ENCODE measurements at places on chromosomes 1 and 21.

DNA sequence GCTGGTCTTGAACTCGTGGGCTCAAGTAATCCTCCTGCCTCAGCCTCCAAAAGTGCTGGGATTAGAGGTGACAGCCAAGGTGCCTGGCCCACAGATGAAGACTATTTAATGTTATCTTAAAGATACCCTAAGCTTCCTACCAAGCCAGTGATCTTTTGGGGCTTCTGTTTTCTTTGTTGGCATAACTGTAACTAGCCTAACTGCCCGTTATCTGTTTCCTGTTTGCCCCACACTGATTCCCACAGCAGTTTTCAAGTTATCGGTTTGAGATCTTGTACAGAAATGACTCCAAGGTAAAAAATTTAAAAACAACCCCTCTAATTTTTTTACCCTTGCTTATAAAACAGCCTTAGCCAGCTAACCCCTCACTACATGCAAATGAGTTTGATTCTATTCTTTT lies 12.4 kb downstream of the SELL start:
- DNase-seq: no peak

GRCh38 chr1:221998781-221999180 lies 256.9 kb upstream of the DUSP10 start:
- DNase-seq: no peak

DNA sequence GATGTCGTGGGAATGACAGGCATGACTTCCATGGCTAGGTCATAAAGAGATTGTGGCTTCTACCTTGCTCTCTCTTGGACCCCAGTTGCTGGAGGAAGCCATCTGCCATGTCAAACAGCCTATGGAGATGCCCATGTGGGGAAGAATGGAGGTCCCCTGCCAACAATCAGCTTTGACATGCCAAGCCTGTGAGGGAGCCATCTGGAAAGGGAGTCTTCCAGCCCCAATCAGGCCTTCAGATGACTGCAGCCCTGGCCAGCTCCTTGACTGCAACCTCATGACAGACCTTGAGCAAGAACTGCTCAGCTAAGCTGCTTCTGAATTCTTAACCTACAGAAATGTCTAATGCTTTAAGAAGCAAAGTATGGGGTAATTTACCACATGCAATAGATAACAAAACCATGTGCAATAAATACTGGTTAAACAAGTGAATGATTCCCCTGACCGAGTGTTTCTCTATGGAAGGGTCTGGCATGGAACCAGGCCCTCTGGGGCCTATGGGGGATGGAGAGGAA lies 187.1 kb downstream of the HIVEP3 start:
- DNase-seq: no peak

DNA sequence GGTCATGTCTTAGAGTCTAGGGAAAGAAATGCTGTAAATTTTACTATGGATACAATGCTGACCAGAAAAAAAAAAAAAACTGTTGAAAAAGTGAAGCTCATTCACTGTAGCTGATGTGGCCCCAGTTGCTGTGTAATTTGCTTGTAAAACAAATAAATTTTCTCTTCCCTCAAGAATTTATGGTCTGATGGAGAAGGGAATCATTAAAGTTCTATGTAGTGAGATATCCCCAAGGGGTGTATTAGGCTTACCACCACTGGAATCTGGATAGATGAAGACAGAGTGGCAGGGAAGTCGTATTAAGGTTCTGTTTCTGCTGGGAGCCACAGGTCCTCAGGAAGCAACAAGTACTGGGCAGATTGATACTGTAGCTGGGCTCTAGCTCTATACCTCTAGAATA lies 860.0 kb downstream of the LTN1 start:
- DNase-seq: no peak

- no peak for DNase-seq
These were observed 176.4 kb downstream of the ETS2 start for GRCh38 chr21:38982096-38982495.

GRCh38 chr1:184056921-184057555 lies 5.5 kb downstream of the TSEN15 start:
- no peak for DNase-seq

GRCh38 chr1:207259391-207259790 lies 62.1 kb upstream of the CD55 start:
- DNase-seq: no peak

DNA sequence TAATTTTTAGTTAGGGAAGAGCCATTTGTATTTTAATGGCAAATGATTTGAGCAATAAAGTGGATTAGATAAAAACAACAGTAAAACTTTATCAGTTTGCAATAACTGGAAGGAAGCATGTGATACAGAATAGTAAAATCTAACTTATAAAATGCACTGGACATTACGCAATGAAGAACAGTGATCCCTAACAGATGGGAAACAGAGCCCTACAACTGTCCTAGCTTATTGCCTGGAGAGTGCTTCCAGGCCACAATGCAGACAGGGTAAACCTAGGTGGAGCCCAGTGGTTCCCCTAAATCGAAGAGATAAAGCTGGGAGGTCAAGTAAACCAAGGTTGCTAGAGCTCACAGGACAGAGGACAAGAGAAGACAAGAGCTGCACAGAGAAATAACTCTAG lies 7.0 kb downstream of the OMA1 start:
- no peak for DNase-seq

DNA sequence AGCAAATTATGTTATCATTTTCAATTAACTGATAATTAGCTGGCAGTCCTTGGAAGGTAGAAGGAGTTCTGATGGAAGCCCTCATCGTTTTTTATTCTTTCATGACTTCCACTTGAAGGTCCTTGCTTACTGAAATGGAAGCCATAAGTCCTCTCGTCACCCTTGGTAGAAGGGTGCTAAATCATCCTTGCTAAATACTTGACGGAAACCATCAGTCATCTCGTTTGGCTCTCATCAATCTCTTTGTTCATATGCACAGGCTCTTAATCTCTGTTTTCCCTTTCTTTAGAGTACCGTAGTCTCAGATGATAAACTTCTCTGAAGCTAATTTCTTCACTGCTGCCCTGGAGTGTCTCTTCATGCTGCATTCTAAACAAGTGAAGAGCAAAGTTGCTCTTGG lies 34.5 kb downstream of the UCK2 start:
- no peak for DNase-seq

GRCh38 chr1:167695756-167696561 lies 25.8 kb upstream of the MPZL1 start:
- no peak for DNase-seq

DNA sequence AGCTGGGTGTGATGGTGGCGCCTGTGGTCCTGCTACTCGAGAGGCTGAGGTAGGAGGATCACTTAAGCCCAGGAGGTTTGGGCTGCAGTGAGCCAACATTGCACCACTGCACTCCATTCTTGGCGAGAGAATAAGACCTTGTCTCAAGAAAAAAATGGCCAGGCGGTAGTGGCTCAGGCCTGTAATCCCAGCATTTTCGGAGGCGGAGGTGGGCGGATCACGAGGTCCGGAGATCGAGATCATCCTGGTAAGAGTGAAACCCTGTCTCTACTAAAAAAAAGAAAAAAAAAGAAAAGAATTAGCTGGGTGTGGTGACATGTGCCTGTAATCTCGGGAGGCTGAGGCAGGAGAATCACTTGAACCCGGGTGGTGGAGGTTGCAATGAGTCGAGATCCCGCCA lies 11.3 kb downstream of the ATAD3B start:
- no peak for DNase-seq

DNA sequence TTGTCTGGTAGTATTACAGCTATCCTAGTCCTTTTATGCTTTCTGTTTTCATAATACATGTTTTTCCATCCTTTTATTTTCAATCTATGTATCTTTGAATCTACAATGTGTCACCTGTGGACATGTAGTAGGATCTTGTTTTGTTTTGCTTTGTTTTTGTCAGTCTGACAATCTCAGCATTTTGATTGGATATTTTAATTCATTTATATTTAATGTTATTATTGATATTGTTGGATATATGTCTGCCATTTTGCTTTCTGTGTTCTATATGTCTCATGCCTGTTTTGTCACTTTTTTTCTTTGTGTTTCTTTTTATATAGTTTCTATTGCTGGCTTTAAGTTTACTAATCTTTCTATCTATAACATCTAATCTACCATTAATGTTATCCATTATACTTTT lies 11.5 kb upstream of the PRSS38 start:
- no peak for DNase-seq

DNA sequence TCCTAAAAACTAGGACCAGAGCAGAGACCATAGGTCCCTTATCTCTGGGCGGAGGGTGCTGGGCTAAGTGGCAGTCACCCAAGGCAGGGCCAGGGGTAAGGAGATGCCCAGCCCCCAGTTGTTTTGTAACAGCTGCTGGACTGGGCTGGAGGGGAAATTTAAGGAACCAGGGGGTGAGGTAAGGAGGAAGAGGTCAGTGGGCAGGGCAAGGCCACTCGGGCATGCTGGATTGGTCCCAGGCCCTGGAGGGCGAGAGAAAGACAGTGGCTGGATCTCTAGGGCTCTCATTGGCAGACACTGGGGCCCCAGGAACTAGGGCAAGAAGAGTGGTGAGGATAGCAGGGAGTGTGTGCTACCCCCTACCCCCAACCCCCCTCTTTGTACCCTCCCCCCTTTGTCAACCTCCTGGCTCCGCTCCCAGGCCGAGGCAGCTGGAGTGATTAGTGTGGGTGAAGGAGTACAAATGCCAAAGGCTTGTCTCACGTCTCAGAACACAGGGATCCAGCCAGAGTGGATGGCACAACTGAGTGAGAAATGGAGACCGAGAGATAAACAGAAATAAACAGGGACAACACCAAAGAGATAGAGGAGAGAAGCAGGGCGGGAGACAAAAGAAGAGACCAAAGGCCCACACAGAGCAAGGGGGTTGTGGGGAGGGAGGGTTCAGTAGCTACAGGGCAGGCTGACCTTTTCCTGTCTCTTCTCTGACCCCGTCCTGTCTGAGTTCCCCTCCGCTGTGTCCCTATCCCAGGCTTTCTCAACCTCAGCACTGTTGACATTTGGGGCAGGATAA lies 20.5 kb upstream of the THRAP3 start:
- no peak for DNase-seq

GRCh38 chr1:26998429-26999300 lies 5.2 kb downstream of the TRNP1 start:
- no peak for DNase-seq

DNA sequence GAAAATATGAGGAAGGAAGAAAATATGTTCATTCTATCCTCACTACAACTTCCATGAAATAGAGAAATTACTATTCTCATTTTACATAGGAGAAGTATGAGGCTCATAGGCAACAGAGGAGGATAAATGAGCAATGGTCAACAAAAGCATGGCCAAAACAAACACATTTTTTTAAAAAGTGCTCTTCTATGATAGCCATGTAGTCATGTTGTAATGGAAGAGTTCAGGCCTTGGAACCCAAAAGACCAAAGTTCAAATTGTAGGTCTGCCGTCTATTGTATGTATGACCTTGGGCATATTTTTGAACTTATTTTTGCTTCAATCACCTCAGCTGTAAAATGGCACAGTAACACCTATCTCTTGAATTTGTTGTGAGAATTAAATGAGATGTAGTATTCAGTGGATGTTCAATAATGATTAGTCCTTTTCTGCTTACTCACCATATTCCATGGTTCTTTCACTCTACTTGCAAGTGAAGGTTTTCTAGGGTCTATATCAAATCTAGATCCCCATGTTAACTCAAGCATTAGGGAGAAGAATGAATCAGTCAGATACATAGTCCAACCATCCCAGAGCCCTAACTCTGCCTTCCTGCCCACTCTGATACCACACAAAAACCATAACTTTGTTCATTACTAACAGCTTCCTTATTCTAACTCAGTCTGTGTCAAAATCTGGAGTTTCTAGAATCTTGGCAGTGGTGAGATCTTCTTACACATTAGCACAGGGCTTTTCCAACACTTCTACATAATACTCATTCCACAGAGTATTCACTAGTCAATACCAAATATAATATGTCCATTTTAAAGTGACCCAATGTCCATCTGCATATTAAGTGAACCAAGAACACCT lies 353.2 kb downstream of the PLPP3 start:
- no peak for DNase-seq

- no peak for DNase-seq
These were observed 27.7 kb downstream of the PADI3 start for GRCh38 chr1:17276568-17276967.

DNA sequence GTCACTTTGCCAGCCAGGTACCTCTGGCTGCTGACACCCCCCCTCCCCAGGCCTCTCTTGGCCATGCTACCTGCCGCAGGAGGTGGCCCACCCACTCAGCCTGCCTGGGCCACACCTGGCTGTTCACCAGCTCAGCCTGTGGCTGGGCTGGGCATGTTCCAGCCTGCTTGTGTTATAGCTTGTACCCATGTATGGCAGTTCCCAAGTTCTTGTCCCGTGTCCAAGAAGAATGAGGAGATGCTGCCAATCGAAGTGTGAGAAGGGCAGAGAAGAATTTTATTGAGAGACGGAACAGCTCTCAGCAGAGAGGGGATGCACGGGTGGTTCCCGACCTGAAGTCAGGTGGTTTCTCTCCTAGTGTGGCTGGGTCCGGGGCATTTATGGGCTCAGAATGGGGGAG lies 3.9 kb upstream of the MMEL1 start:
- no peak for DNase-seq

GRCh38 chr1:183239793-183240525 lies 53.9 kb downstream of the LAMC2 start:
- DNase-seq: no peak

DNA sequence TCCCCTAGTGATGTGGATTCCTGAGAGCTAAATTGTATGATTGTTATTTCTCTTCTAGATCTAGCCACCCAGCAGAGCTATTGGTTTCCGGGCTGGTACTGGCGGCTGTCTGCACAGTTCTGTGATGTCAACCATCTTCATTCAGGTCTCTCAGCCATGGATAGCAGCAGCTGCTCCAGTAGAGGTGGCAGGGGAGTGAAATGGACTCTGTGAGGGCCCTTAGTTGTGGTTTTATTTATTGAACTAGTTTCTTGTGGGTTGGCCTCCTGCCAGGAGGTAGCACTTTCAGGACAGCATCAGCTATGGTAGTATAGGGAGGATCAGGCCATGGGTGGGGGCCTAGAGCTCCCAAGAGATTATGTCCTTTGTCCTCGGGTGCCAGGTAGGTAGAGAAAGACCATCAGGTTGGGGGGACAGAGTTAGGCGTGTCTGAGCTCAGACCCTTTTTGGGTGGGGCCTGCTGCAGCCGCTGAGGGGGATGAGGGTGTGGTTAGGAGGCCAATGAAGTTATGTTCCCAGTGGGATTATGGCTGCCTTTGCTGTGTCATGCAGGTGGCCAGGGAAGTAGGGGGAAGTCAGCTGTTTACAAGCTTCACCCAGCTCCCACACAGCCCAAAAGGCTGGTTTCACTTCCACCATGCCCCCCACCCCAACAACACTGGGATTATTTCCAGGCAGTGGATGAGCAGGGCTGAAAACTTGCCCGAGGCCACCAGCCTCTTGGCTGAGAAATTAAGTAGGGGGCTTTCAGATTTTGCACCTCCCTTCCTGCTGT lies 55.1 kb upstream of the RGS4 start:
- no peak for DNase-seq

GRCh38 chr1:152926091-152926490 lies 17.7 kb downstream of the IVL start:
- no peak for DNase-seq

DNA sequence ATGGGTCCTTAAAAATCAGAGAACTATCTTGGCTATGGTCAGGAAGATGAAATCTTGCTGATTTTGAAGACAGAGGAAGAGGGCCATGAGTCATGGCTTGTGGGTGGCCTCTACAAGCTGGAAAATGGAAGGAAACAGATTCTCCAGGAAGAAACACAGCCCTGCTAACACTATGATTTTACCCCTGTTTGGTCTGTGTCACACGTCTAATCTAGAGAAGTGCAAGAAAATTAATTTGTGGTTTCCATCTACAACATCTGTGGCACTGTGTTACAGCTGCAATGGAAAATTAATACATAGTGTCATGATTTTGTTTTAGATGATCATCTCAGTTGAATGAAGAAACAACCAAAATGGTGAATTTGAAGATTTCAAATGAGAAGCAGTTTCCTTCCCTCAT lies 288.7 kb upstream of the NRIP1 start:
- DNase-seq: no peak

Data from GOT3 (cell line).